ENCODE measurements at places on chromosomes 2 and 18.

DNA sequence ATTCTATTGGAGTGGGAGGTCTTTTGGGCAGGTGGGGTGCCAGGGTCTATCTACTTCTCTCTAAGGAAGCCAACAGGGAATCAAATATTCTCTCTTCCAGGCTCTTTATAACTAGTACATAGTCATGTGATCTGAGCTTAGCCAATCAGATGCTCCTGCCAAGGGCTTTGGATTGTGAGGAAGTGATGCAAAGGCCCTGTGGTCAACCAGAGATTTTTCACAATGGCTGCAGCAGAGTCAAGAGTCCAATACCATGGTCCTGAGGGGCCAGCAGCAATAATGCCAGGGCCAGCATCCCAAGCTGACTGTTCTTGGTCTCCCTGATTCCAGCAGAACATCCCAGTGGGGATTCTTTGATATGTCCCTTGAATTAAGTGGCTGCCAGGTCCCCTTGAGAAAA is 8.4 kb upstream of the C2orf72 start:
- DNase-seq: no peak

DNA sequence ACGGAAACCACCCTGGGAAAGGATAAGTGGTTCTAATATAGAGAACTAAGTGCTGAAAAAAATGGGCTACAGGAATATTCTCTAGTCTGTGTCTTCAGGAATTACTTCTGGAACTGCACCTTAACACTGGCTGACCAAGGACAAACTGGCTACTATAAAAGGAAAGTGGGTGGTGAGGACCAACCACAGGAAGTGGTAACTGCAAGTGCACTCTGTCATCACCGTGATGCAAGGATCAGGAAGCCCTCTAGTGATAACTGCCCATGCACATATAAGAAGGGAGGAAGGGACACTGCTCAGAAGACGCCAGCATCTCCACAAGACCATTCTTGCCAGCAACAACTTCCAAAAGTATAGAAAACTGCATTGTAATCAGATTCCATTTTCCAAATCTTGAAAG is 424.4 kb upstream of the RGPD4 start:
- no peak for DNase-seq

GRCh38 chr2:163613266-163613731 is 122.5 kb downstream of the FIGN start:
- DNase-seq: no peak

GRCh38 chr2:143453981-143454511 is 324.8 kb downstream of the ARHGAP15 start:
- no peak for DNase-seq

GRCh38 chr2:239213643-239214101 is 187.1 kb downstream of the HDAC4 start:
- DNase-seq: no peak

GRCh38 chr18:61823595-61823994 is 69.2 kb downstream of the RNF152 start:
- no peak for DNase-seq

All from stimulated activated CD8-positive, alpha-beta memory T cell treated with anti-CD3 and anti-CD28 coated beads, Interleukin-7, amount 100 ng/mL, for 24 hours (primary cell).